Putamen (tissue), 1 donor: ENCODE measurements at places on chromosomes 13 and 19.
A peak's percentile ranks its signal among the peaks of the same experiment; 100 is the strongest.

GRCh38 chr19:35556846-35557538 lies 6.5 kb downstream of the ATP4A start:
- DNase-seq: no peak

DNA sequence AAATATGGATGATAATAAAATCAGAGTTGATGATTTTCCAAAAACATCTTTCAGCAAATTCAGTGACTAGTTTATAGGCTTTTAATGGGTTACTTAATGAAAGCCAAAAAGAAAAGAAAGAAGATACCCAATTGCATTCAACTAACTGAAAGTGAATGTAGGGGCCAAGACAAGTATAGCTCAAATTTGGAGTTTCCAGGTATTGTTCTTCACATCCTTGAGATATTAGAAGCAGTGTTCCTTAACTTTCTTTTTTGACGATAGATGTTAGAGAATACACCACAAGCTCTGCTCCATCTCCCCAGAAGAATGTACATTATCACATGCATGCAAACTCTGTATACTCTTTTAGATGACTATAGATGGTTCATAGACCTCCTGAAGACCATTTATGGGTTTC lies 43.6 kb downstream of the PDS5B start:
- no peak for DNase-seq

- no peak for DNase-seq
Observed at GRCh38 chr13:42170029-42170428, 101.9 kb upstream of the AKAP11 start.

- DNase-seq: peak; percentile 71
Observed at GRCh38 chr19:50728084-50728737, 5.0 kb downstream of the CLEC11A start.

DNA sequence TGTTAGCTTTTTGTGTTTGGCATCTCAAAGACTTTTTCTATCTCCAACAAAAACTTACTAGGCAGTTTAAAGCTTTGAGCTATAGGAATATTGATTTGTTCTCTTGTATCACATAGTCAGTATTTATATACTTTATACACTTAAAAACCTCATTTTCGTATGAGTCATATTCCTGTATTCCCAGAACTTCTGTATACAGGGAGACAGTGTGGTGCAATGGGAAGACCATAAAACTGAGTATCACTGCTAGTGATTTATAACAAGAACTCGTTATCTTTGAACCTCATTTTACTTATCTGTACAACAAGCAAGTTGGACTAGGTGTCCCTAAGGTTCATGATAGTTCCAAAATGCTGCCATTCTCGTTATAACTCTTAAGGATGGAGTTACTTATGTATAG lies 6.3 kb downstream of the GPR180 start:
- no peak for DNase-seq

- peak; percentile 17 for DNase-seq
Observed at GRCh38 chr13:26051231-26051656, 572 bp downstream of the SHISA2 start.

DNA sequence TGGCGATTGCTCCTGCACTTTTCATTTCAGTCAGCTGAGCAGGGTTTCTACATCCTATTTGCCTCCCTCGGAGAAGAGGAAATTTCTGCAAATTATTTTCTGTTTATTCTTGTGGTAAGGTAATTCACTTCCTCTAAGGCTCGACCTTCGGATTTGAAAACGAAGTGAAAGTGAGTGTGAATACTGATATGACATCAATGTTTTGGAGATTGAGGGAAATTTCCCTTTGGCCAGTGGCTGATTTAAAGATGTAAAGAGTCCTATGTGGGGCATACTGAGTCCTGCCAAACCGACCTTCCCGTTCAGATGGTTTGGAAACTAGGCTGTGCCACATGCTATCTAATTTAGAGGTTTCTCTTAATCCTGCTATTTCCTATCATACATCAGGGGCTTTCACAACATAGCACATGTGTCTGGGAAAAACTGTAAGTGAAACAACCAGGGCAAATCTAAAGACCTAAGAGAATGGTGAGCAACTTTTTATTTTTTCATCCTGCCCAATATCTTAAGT lies 112.3 kb downstream of the POSTN start:
- DNase-seq: no peak

DNA sequence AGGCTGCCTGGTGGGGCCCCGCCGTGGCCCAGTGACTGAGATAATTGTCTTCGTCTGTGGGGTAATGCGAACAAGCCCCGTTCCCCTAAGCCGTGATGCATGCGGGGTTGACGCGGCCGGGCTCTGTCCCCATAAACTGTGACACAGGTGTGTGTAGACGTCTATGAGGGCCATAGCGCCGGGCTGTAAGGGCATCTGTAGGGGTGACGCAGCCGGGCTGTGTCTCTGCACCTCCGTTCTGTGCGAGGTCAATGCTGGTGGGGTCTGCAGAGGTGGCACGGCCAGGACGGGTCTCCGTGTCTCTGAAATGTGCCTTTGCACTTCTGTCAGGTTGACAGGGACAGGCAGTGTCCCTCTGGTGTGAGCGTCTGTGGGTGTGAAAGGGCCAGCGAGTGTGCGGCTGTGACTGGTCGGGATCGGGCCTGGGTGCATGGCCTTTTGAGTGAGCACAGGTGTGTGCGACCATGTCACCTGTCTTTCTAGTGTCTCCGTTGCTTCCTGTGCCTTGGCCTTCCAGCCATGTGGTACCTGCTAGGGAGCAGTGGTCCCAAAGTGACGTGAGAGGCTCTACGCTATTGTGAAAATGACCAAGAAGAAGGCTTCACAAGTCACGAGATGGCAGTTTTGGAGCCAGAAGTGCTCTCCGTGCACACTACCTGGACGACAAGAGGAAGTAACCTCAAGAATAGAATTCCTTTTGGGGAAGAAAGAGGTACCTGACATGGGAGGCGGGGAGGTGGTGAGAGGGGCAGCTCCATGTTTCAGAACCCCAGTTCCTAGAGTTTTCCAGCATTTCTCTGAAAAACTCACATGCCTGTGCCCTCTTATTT lies 16.4 kb upstream of the ZNF331 start:
- DNase-seq: no peak

- DNase-seq: peak; percentile 46
Observed at GRCh38 chr19:4198467-4199126, 16.1 kb downstream of the ANKRD24 start.

DNA sequence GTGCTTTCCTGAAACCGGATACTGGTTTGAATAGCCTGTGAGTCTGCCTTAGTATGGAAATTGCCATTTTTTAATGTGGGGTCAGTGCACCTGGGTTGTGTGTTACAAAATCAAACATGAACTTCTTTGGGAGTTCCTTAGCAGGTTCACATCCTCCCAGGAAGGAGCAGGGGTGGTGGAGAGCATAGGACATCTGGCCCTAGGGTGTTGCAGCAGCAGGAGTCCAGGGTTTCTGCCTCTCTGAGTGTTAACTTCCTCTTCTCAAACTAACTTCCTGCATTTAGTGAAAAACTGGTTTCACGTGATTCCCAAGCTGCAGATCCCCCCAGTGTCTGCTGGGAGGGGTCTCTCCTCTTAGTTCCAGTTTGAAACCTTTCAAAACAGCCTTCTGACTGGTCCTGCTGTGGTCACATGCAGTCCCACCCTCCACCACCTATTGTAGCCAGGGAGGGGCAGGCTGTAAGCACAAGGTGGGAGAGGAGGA lies 7.2 kb downstream of the RNASEH2B start:
- no peak for DNase-seq

- DNase-seq: no peak
Observed at GRCh38 chr19:42474743-42475142, 32.0 kb upstream of the CXCL17 start.
